ENCODE measurements at places on chromosomes 6 and 20. TPM values are rescaled to one million over a fixed set of nuclear protein-coding genes. Genes with fewer than 3 reads are reported as not detected.
A peak's percentile ranks its signal among the peaks of the same experiment; 100 is the strongest.

GRCh38 chr6:1075880-1076279, 236.0 kb upstream of the FOXQ1 start:
- no peak for DNase-seq

DNA sequence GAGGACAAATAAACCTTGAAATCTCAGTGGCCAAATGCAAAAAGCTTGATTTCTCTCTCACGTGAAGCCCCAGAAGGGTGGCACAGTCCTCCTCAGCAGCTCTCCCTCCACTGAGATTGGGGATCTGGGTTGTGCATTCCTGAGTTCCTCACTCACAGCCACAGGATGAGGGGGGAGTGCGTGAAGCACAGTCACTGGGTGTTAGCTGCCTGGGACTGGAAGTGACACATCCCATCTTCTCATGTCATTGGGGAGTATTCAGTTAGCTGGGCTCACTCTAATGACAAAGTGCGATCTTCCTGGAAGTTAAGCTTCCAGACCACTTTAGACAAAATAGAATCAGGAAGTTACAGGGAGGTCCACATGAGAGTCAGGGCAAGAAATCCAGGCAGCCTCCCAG, 192.2 kb upstream of the LRFN2 start:
- no peak for DNase-seq

GRCh38 chr20:50546729-50547314, 36.6 kb downstream of the PTPN1 start:
- DNase-seq: no peak

DNA sequence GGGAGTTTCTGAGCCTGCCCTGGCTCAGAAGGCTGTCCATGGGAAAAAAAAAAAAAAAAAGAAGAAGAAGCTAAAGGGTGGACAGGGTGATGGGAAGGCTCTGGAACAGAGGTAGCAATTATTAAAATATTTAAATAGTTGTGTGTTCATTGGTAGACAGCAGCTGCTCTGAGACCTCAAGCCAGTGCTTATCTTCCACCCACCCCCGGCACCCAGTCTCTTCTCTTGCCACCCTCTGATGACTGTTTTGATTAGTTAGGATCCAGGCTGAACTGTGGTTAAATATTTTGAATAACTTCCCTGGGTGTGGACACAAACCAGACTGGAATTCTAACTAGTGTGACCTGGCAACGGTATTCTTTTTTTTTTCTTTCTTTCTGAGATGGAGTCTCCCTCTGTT, 16.9 kb upstream of the SRSF3 start:
- DNase-seq: no peak

JAG1 gene
- total RNA-seq: 17.0 TPM

MUCL3 gene
- not detected for total RNA-seq

GRCh38 chr20:46945465-46945864, 50.8 kb downstream of the EYA2 start:
- no peak for DNase-seq

- no peak for DNase-seq
These were observed 610.7 kb downstream of the CBLN4 start for GRCh38 chr20:55394592-55394991.

- DNase-seq: peak; percentile 34
These were observed 56.2 kb upstream of the RIPOR2 start for GRCh38 chr6:24991810-24992467.

Measured in left ventricle myocardium superior (tissue), 1 donor.